ENCODE measurements at places on chromosomes 1 and 21. TPM values are rescaled to one million over a fixed set of nuclear protein-coding genes. Genes with fewer than 3 reads are reported as not detected.

Gene OVAAL
- not detected for total RNA-seq

Gene MATN1
- total RNA-seq: not detected

Gene S100A9
- 31.6 TPM for total RNA-seq

Gene EGLN1
- total RNA-seq: 53.3 TPM

Gene LRRC53
- total RNA-seq: not detected

GRCh38 chr1:226593541-226593940 is 45.0 kb downstream of the STUM start:
- no peak for DNase-seq

GRCh38 chr1:164579381-164579780 is 20.4 kb downstream of the PBX1 start:
- no peak for DNase-seq

GRCh38 chr1:195769461-195769860 is 838.8 kb downstream of the KCNT2 start:
- DNase-seq: no peak
